ENCODE measurements at places on chromosomes 4 and X. TPM values are rescaled to one million over a fixed set of nuclear protein-coding genes. Genes with fewer than 3 reads are reported as not detected.

The SH2D1A gene
- 1.8 TPM for total RNA-seq

DNA sequence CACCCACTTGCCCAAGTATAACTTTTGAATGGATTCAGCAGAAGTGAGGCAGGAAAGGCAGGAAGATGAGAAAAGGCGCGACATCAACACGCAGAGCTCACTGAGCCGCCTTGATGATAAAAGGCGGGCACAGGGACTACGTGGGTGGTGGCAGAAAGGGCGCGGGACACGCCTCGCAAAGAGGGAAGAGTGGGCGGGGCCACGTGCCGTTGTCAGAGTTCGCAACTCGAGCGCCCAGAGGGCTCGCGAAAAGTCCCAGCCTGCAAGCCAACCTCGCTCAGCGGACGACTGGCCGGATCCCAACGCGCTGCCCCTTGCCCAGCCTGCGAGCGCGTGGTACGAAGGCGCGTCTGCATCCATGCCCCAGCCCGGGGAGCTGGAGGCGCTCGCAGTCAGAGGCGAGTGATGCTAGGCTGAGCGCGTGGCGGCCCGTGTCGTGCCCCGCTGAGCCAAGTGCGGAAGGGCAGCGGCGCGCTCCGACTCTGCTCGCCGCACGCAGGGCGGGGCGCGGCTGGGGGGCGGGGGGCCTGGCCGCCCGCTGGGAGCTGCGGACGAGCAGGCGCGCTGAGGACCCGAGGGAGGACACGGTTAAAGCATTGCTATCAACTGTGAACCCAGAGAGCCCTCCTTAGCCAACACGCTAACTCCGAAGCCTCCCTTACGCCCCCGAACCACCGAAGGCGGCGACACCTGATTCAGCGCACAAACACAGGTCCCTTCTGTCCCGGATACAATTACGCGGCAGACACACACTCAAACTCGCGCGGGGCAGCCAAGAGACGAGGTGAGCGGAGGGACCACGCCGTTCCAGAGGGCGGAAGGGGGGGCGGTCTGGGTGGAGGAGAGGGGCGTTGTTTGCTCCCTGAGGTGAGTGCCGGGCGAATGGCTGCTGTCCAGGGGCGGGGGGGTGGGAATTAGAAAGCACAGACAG is at the start of gene UGT8:
UGT8 (plus strand) TSS at position 617 of the 931 bp plus-strand sequence. CDS start 24,074 bp downstream, outside the sequence.
- DNase-seq: peak; percentile 85

The NOX1 gene
- total RNA-seq: not detected

DNA sequence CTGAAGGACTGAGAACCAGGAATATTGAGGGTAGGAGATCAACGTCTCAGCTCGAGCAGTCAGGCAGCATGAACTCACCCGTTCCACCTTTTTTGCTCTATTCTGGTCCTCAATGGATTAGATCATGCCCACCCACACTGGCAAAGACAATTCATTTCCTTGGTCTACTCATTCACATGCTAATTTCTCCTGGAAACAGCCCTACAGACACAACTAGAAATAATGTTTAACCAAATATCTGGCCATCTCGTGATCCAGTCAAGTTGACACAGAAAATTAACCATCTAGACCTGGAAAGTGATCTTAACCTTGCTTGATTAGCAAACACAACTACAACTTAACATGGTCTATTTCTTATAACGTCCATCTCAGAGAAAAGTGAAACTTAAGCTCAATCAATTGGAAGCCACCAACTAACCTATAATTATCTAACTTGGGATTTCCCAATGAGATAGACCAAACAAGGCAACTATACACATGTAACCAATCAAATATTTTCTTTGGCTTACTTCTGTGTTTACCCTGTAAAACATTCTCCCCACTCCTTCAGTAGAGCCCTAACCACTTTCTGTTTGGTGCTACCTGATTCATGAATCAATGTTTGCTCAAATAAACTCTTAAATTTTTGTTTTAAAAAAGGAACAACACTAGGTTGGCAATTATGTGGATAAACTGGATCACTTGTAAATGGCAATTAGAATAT is 69.7 kb upstream of the MAMLD1 start:
- no peak for DNase-seq

All from upper lobe of right lung (tissue), 1 donor.